Activated CD8-positive, alpha-beta T cell treated with anti-CD3 and anti-CD28 coated beads, Interleukin-2, amount 10 ng/mL, durations not matched to agents 7 days and 5 days (primary cell): ENCODE measurements at places on chromosomes 5 and 9. TPM values are rescaled to one million over a fixed set of nuclear protein-coding genes. Genes with fewer than 3 reads are reported as not detected.

- no peaks in the 10 kb centered on the region for H3K36me3 ChIP-seq
- no peak overlapping the region for H3K27ac ChIP-seq
- H3K27me3 ChIP-seq = peaks cover 29% of the 10 kb centered on the region
- no peaks in the 10 kb centered on the region for H3K4me1 ChIP-seq
- H3K4me3 ChIP-seq = no peak overlapping the region
- no peak for DNase-seq
Measured at GRCh38 chr9:130471411-130472183, 26.8 kb downstream of the ASS1 start.

DNA sequence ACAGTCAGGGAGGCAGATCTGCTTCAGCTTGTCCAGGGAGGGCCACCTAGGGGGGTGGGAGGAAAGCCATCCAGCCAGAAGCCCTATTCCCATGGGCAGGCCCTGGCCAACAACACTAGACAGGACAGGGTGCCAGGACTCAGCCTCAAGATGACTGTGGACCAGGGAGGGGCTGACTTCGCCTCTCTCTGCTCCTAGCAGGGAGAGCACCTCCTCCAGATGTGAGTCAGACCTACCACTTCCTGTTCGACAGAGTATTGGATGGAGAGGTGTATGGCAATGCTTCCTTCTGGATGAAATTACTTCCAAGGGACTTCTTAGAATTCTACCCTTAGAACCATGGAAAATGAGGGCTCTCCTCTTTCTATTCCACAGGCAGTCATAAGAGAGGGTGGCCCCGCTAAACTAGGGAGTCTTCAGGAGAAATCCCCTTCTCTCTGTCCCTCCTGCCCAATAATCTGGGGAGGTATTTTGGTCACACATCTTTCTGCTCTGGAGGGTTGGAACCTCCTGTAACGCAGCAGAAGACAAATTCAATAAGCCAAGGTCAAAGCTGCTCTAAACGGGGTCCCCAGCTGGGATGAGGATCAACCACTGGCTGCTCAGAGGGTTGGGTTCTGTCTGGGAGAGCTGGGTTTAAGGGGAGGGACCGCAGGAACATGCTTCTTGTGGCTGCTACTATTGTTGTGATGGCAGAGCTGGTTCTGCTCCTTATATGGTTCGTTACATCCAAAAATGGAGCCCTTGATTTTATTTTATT is 23.2 kb upstream of the RCL1 start:
- no peak for DNase-seq
- peaks cover 4% of the 10 kb centered on the region for H3K4me1 ChIP-seq
- H3K27me3 ChIP-seq = no peaks in the 10 kb centered on the region
- H3K27ac ChIP-seq = no peak overlapping the region
- no peaks in the 10 kb centered on the region for H3K36me3 ChIP-seq

GRCh38 chr5:169154679-169155078 is 146.3 kb downstream of the SLIT3 start:
- H3K4me3 ChIP-seq = no peak overlapping the region
- H3K4me1 ChIP-seq = no peaks in the 10 kb centered on the region
- no peak for DNase-seq
- H3K27ac ChIP-seq = no peak overlapping the region
- no peaks in the 10 kb centered on the region for H3K27me3 ChIP-seq

- no peak overlapping the region for H3K27ac ChIP-seq
- DNase-seq = no peak
- H3K4me1 ChIP-seq = no peaks in the 10 kb centered on the region
- no peaks in the 10 kb centered on the region for H3K36me3 ChIP-seq
Measured at GRCh38 chr9:80020530-80020929, 448.8 kb downstream of the TLE4 start.

DNA sequence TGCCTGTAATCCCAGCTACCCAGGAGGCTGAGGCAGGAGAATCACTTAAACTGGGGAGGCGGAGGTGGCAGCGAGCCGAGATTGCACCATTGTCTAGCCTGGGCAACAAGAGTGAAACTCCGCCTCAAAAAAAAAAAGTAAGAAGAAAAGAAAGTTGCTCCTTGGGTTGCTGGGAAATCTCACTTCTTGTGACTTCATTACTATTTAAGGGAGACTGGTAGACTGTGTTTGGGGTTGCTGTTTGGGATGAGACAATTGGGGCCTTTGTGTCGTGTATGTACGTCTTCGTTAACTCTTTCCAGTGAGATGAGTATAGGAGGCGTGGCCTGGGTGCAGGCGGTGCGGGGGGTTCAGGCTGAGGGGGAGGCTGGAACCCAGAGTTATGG is 11.6 kb downstream of the NDST1 start:
- H3K4me1 ChIP-seq = peaks cover 3% of the 10 kb centered on the region
- no peaks in the 10 kb centered on the region for H3K36me3 ChIP-seq
- H3K27ac ChIP-seq = peak overlapping the region; percentile 1
- no peak overlapping the region for H3K4me3 ChIP-seq

DNA sequence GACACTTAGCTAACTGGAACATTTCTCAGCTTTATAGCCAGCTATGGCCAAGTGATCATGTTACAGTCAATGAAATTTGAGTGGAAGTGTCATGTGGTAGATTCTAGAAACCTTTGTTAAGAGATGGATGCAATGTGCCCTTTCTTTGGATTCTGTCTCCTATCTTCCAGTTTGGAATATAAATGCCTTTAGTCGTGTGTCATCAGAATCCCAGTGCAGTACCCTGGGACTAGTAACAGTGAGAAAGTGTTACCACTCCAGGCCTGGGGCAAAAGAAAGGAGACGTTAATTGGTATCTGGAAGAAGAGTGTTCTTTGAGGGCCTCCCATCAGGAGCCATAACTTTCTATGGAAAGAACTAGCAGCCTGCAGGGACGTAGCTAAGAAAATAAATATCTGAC is 149.6 kb downstream of the SNX18 start:
- H3K4me3 ChIP-seq = no peak overlapping the region
- no peaks in the 10 kb centered on the region for H3K27me3 ChIP-seq
- H3K36me3 ChIP-seq = peaks cover 18% of the 10 kb centered on the region
- no peak for DNase-seq
- peaks cover 42% of the 10 kb centered on the region for H3K4me1 ChIP-seq
- H3K27ac ChIP-seq = no peak overlapping the region

- H3K4me3 ChIP-seq = no peak overlapping the region
- DNase-seq = no peak
- H3K27ac ChIP-seq = no peak overlapping the region
- no peaks in the 10 kb centered on the region for H3K4me1 ChIP-seq
- no peaks in the 10 kb centered on the region for H3K36me3 ChIP-seq
Measured at GRCh38 chr5:166499447-166500240, 1791.8 kb upstream of the WWC1 start.

GRCh38 chr5:127223256-127223974 is 67.2 kb upstream of the MEGF10 start:
- no peak overlapping the region for H3K27ac ChIP-seq
- H3K4me3 ChIP-seq = no peak overlapping the region
- no peak for DNase-seq
- no peaks in the 10 kb centered on the region for H3K4me1 ChIP-seq
- H3K27me3 ChIP-seq = peaks cover 10% of the 10 kb centered on the region

- H3K4me3 ChIP-seq = no peak overlapping the region
- H3K36me3 ChIP-seq = no peaks in the 10 kb centered on the region
- H3K27me3 ChIP-seq = no peaks in the 10 kb centered on the region
- no peak for DNase-seq
Measured at GRCh38 chr5:83731638-83732037, 11.0 kb upstream of the HAPLN1 start.

DNA sequence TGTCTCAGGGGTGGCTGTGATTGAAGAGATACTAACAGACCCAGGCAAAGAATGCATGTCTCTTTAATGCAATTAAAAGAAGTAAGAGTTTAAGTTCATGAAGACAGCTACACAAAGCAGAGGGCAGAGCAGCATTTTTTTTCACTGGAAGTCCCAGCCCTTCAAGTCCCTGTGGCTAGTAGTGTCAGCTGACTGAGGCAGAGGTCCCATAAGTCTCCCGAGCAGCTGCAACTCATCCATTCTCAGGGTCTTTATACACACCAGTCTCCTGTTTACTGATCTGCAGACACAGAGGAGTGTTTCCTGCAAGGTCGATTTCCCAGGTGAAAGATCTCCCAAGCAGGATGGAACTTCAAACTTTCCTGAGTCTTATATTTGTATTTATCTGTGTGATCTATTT is 169.4 kb upstream of the GLRA1 start:
- H3K4me3 ChIP-seq = no peak overlapping the region
- peaks cover 2% of the 10 kb centered on the region for H3K4me1 ChIP-seq
- no peaks in the 10 kb centered on the region for H3K36me3 ChIP-seq
- DNase-seq = no peak
- no peak overlapping the region for H3K27ac ChIP-seq
- peaks cover 3% of the 10 kb centered on the region for H3K27me3 ChIP-seq

DNA sequence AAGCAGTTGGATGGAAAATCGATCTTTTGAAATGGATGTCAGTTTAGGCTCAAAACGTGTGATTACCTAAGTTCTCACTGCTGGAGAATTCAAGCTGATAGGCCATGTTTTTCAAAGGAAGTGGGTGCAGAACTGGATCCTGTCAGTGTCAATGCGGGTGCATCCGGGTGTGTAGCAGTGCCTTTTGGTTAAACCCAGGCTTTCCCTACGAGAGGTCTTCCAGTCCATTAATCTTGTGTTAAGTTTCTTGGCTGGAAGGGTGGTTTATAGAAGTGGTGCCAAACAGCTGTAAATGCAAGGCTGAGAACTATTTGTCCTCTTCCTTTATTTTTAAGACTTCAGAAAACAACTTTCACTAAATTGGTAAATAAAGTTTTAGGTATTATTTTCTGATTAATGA is 71.9 kb downstream of the DAPK1 start:
- H3K4me3 ChIP-seq = no peak overlapping the region
- H3K4me1 ChIP-seq = no peaks in the 10 kb centered on the region
- no peak overlapping the region for H3K27ac ChIP-seq
- DNase-seq = no peak

The RNF180 gene
- total RNA-seq = not detected
